Stimulated activated CD4-positive, alpha-beta T cell treated with anti-CD3 and anti-CD28 coated beads, Interleukin-4, amount 100 ng/mL, for 4 hours (primary cell): ENCODE measurements at places on chromosomes 6 and 20.
A peak's percentile ranks its signal among the peaks of the same experiment; 100 is the strongest.

DNA sequence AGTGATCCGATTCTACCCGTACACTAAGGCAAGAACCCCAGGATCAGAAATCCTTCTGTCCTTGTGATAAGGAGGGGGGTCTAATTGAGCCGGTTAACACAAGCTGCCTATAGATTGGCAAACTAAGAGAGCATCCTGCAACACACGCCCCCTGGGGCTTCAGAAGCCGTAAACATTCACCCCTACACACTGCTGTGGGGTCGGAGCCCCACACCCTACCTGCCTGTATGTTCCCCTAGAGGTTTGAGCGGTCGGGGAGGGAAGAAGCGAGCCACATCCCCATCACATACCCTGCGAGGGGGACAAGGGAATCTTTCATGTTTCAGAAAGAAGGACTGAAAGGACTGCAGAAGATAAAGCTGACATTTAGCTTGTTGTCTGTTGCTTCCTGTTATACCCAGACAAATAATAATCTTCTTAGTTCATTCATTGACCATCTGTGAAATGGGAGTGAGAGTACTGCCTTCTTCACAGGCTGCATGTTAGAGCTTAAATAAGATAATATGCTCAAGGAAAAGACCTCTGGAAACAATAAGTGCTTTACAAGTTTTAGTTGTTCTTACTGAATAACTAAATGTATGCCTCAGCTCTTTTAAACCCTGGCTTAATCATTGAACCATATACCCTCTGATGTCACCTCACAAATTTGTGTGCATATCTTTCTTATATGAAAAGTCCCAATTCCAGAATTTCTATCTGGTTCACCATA lies 74.2 kb upstream of the RNF217 start:
- no peak for DNase-seq

GRCh38 chr6:115602466-115602865 lies 458.2 kb downstream of the FRK start:
- no peak for DNase-seq

DNA sequence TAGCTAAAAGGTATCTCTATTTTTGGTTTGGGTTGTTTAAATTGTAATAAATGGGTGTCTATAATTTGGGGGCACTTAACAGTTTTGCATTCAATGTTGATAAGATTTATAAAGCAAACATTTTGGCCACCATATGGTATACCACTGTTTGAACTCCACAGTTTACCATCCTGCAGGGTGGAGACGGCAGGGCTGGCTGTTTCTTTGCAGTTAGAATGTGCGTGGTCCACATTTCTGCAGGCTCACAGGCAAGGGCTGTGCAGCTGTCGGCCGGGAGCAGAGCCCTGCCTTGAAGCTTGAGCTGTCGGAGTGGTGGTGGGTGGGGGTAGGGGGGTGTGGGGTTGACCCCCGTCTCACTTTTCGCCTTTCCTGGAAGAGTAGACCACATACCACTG lies 135.9 kb downstream of the CDH4 start:
- DNase-seq = no peak

DNA sequence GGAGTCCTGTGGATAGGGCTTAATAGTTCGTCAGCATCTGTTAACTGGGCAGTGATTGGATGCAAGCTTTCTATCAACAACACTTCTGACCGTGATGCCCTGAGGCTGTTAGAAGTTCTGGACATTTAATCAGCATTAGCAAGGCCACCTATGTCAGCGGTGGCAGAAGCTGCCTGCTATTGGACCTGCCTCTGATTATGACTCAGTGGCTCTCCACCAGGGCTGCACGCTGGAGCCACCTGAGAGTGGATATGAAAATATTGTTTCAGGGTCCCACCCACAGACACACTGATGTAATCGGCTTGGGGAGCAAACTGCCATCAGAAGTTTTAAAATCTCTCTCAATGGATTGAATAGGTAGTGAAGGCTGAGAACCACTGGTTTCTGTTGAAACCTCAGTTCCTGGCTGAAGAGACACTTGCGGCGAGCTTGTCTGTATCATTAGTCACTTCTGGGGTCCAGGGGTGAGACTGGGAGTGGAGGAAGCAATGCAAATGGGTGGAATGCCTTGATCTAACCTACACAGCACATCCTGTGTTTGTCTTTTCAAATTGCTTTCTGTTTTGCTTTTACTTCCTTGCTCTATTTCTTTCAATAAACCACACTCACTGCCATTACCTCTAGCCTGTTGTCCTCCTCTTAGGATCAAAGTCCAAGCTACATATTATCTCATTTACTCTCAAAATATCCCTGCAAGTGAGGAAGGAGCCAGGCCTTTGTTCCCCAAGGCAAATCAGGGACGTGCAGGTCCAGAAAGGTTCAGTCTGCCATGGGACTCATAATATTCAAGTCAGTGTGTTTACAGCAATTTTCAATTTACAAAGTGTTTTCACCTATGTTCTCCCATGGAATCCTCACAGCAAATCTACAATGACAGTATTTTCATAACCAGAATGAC lies 4.2 kb downstream of the CLIC5 start:
- DNase-seq = peak; percentile 27

DNA sequence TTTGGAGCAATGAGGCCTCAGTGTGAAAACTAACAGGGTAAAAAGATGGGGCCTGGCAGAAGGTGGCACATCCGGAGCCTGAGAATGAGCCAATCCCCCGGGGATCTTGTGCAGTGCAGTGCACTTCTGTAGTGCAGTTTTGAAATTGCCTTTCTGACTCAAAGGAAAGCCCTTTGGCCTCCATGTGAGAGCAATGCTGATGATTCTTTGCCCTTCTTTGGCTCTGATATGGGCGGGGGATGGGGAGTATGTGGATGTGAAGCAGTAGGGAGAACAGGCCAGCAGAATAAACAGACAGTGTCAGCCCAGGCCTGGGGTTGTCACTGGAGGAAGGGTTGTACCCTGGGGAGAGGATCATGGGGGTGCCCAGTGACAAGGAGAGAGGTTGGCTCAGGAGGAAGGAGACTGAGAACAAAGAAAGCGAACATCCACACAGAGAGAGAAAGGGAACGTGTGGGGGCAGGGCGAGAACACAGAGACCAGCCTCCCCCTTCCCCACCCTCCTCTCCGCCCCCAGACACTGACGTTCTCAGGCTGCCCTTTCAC lies 351.2 kb downstream of the CDC5L start:
- no peak for DNase-seq
